ENCODE measurements at places on chromosomes 7 and 10. TPM values are rescaled to one million over a fixed set of nuclear protein-coding genes. Genes with fewer than 3 reads are reported as not detected.

RABGEF1 gene
- total RNA-seq = 36.5 TPM

MPP7 gene
- total RNA-seq = 8.5 TPM

HACD1 gene
- total RNA-seq = 1.9 TPM

SLC25A40 gene
- total RNA-seq = 21.9 TPM

SSC4D gene
- 0.43 TPM for total RNA-seq

C10orf53 gene
- total RNA-seq = not detected

PNLIP gene
- not detected for total RNA-seq

PDE6C gene
- not detected for total RNA-seq

AMZ1 gene
- total RNA-seq = not detected

NXPH1 gene
- total RNA-seq = not detected
